ENCODE measurements at places on chromosomes 1 and 21.

GRCh38 chr1:202274611-202275010, 67.1 kb downstream of the UBE2T start:
- DNase-seq: peak; percentile 26

DNA sequence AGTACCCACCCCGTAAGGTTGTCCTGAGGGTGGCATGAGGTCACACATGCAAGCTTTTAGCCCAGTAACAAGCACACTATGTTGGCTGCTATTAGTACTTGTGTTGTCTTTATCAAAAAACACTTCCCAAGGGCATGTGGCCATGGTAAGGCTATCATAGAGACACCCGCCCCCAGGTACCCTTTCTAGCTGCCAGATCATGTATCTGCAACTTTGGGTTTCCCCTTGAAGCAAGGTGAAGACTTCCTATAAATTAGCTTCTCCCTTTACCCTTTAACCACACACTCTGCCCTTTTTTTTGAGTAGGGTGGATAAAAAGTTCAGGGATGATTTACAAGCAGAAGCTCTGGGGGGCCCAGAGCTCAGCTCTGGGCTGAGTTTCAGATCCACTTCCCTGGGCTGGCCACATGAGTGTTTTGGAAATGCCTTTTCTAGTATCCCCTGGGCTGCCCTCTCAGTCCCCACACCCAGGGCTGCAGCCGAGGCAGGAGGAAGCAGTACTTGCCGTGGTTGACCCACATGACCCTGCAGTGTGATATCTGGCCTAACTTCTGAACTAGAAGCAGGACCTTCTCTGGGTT, 2.0 kb downstream of the ZDHHC18 start:
- no peak for DNase-seq

GRCh38 chr1:186183970-186184628, 191.0 kb downstream of the TPR start:
- peak; percentile 18 for DNase-seq

DNA sequence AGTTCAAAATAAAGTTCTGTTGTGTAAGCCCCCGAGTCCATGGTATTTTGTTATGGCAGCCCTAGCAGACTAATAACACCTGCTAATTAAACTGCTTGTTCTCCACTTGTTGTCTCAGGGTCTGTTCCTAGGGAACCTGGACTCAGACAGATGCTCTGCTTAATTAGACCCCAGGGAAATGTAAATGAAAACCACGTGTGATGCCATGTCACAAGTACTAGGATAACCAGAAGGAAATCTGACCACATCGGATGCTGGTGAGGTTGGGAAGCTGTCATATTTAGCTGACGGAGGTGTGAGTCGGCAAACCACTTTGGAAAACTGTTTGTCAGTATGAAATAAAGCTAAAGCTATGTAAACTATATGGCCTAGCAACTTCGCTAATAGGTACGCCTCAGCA, 19.6 kb downstream of the EDN2 start:
- no peak for DNase-seq

DNA sequence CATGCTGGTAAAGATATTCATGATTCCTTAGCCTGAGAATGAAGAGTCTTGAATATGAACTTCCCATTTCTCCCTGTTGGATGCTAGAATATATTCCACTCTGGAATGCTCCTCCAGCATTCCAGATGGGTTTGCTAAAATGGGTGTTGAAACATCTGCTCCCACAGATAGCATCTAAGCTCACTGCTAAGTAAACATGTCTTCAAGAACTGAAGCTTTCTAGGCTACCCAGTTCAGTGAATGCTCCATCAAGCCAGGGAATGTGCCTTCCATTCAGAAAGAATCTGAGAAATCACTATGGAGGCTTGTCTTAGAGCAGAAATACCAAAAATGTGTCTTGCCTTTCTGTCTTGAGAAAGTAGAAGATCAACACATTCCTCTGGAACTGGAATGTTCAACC, 81.1 kb downstream of the TNFSF18 start:
- no peak for DNase-seq

DNA sequence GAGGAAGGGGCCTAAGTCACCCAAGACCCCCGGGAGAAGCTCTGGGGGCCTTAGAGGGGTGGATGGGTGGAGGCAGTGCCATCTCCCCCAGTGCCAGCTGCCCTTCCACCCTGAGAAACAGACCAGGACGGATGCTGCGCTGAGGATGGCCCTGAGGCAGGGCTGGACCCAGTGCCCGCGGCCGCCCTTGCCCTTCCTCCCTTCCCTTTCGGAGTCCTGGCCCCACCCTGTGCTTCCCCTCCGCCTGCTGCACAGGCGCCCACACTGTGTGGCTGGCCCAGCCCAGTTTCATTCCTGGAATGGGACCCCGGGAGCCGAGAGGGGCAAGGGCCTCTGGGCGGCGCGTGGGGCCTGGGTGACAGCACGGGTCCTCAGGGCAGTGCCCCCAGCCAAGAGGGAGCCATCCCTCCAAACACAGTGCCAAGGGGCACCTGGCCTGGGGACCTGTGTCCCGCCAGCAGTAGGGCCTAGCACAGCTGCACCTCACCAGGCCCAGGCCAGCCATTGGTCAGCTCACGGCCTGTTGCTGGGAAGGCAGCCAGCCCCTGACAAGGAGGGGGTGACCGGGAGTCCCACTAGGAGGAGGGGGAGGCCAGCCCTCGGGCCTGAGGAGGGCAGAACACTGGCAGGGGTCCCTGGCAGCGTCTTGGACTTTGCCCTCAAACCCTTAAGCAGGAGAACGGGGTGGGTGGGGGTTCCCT, 13.4 kb upstream of the SKI start:
- no peak for DNase-seq

GRCh38 chr1:182781841-182782586, 7.6 kb upstream of the NPL start:
- peak; percentile 68 for DNase-seq

GRCh38 chr1:215845234-215845891, 278.3 kb downstream of the KCTD3 start:
- DNase-seq: no peak

DNA sequence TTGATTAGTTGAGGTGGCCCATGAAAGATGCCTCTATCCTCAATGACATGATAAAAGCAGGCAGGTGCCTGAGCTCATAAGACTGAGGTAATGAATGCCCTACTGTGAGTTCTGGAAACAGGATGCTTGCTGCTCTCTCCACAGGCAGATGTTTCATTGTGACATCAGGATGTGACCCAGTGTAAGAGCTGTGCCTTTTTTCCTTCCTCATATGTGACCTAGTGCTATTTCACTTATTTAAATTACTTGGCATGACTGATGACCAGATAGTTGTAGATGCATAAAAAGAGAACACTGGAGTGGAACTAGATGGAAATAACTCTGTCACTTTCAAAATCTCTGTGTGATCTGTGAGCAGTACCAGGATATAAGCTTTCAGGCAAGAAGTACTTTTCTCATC, 31.9 kb downstream of the KIF14 start:
- peak; percentile 3 for DNase-seq

GRCh38 chr1:206039046-206039973, 13.7 kb upstream of the RHEX start:
- DNase-seq: no peak

DNA sequence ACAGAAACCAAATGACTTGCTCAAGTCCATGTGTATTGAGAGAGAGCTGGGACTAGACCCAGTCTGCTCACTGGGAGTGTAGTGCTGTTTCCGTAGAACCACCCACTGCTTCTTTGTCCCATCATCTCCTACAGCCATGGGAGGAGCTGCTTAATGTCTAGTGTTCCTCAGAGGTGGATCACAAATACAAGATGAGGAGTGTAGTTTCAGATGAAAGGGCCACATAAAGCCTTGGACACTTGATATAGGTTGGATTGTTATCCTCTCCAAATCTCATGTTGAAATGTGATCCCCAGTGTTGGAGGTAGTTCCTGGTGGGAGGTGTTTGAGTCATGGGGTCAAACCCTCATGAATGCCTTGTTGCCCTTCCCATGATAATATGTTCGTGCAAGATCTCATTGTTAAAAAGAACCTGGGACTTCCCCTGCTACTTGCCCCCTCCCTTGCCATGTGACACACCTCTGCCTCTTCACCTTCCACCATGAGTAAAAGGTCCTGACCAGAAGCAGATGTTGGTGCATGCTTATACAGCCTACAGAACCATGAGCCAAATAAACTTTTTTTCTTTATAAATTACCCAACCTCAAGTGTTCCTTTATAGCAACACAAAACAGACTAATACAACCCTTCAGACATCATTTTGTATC, 127.5 kb upstream of the DNAH14 start:
- no peak for DNase-seq

DNA sequence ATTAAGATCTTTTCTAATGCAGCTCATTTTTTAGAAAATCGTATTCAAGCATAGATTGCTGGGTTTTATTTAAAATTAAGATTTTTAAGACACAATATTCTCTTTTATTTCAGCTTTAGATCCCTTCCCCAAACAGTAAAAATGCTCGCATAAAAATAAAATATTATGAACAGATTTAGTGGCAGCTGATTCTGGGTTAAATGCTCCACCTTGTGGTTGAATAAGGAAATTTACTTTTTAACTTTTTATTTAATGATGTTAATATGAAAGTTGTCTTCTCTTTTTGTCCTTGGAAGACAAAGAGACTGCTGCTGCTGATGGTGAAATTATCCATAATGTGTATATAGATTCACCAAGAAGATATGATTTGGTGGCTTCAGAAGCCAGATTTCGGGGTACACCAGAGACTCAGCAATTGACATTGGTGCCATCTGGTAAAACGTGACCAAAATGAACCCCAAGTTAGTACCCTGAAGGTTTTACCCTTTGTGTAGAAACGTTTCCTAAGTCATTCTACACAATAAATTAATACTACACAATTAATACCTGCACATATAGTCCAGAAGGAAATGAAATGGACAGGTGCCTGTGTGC, 128.0 kb downstream of the ADAMTS1 start:
- DNase-seq: no peak

GRCh38 chr21:42735944-42736343, 82.5 kb downstream of the PDE9A start:
- no peak for DNase-seq

Measured in germinal center (tissue), 1 donor.